ENCODE measurements at places on chromosomes 13 and 19.

DNA sequence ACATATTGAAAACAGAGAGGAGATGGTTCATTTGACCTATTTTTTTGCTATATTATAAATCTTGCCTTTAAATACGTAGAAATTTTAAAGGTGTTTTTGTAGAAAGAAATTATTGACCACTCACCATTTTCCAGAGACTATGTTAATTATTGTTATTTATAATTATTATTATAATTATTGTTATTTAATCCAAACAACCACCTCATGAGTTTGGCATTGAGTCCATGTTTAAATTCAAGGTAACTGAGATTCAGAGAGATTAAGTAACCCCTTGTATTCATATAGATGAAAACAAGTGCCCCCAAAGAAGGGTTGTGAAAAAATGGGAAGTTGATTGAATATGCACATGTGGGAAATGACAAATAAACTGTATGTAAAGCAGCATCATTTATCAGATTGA is 692.5 kb upstream of the MIR17HG start:
- no peak for DNase-seq
- no peaks in the 10 kb centered on the region for H3K4me1 ChIP-seq
- no peaks in the 10 kb centered on the region for H3K36me3 ChIP-seq
- no peak overlapping the region for H3K4me3 ChIP-seq
- no peak overlapping the region for H3K27ac ChIP-seq
- no peaks in the 10 kb centered on the region for H3K27me3 ChIP-seq

DNA sequence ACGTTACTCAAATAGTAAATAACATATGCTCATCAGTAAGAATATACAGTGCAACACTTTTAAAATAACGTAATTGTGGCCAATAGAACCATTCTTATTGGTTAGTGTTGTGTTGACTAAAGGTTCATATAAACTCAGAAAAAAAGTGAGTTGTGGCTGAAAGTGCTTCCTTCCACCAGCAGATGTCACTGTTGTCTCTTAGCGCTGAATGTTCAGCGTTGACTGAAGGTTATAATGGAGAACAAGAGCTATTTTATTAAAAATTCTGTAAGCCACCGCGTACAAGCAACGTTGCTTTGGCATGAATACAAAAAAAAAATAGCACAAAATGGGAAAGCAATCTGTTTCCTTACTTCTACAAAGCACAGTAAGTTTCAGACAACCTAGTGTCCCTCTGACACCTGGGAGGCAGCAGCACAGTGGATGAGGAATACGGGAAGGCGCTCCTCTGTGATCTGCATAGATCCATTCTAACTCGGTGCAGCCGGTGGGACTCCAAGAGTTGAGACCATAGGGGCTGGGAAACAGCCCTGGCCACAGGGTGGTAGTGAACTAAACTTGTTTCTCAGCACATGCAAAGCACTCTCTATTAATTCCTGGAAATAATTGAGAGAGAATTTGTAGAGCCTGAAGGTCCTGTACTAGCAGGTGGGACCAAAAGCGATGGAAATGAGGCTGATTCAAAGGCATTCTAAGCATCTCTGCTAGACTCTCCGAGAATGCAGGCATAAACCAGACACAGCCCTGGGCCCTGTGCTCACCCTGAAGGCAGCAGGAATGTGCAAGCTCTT is 23.9 kb upstream of the OXGR1 start:
- peak overlapping the region; percentile 20 for H3K4me3 ChIP-seq
- no peaks in the 10 kb centered on the region for H3K27me3 ChIP-seq
- H3K27ac ChIP-seq: peak overlapping the region; percentile 61
- H3K36me3 ChIP-seq: no peaks in the 10 kb centered on the region
- DNase-seq: peak; percentile 46
- H3K4me1 ChIP-seq: peaks cover 8% of the 10 kb centered on the region

DNA sequence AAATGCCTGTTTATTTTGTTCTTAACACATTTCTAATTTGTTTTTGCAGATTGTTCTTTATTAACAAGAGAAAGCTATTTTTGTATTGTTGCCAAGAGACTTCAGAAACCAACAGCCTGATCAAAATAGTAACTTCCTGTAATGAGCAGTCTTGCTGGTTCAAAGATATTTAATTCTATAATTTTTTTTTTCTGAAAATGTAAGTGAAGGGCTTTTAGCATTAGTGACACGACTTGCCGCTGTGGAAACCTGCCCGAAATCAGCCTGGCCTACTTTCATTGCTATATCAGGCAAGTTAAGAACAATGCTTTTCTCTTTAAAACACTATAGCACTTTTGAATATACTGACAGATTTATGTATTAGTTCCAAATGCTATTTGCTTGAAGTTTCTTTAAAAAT is 374.3 kb downstream of the EFNB2 start:
- H3K4me3 ChIP-seq: no peak overlapping the region
- no peaks in the 10 kb centered on the region for H3K36me3 ChIP-seq
- DNase-seq: no peak
- no peaks in the 10 kb centered on the region for H3K4me1 ChIP-seq
- H3K27ac ChIP-seq: no peak overlapping the region

GRCh38 chr19:31070146-31071065 is 278.8 kb downstream of the TSHZ3 start:
- no peaks in the 10 kb centered on the region for H3K36me3 ChIP-seq
- peaks cover 3% of the 10 kb centered on the region for H3K4me1 ChIP-seq
- H3K27ac ChIP-seq: no peak overlapping the region
- H3K27me3 ChIP-seq: no peaks in the 10 kb centered on the region
- DNase-seq: no peak

DNA sequence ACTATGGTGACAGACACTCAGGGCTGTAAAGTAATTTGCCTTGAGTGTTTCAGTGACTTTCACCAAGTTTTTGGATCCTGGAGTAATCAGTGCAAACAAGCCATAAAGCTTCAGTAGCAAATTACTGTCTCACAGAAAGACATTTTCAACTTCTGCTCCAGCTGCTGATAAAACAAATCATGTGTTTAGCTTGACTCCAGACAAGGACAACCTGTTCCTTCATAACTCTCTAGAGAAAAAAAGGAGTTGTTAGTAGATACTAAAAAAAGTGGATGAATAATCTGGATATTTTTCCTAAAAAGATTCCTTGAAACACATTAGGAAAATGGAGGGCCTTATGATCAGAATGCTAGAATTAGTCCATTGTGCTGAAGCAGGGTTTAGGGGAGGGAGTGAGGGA is 9.4 kb downstream of the ARGLU1 start:
- H3K27me3 ChIP-seq: no peaks in the 10 kb centered on the region
- no peak overlapping the region for H3K4me3 ChIP-seq
- no peak overlapping the region for H3K27ac ChIP-seq

- H3K27ac ChIP-seq: no peak overlapping the region
- H3K4me1 ChIP-seq: peaks cover 9% of the 10 kb centered on the region
- no peak for DNase-seq
- no peaks in the 10 kb centered on the region for H3K27me3 ChIP-seq
Observed at GRCh38 chr19:45630463-45630862, 8.7 kb downstream of the EML2 start.

All from Panc1 (cell line).